ENCODE measurements at places on chromosomes 12 and 14.

DNA sequence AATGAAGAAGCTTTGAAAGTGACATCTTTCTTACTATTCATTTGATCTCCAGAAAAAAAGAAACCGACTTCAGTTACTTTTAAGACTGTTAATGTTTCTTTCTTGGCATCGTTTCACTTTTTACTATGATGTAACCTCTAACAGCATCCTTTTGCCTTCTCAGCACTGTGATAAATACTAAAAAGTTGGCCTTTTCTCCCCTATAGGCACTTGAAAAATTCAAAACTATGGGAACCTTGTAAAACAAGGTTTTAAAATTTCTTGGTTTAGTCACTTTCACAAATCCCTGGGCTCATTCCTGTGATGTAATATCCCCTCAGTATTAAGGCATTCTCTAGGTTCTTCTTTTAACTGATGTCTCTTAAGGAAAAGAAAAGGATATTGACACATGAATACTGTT is 281.8 kb downstream of the EGLN3 start:
- DNase-seq, result no peak

DNA sequence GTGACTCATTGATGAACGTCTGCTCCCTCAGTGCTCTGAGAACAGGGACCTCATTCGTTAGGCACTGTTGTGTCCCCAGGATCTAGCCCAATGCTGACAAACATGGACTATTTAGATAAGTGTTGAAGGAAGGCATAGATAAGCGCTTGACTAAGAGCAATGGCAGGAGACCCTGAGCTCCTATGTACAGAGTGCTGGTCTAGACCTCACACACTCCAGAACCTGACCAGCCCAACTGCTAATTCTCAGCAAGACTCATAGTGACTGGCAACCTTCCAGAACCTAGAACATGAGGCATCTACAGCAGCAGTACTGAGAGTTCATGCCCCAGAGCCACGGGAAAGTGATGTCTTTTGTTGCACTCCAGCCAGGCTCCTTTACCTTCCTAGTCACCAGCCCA is 69.2 kb downstream of the CRACR2A start:
- no peak for DNase-seq

DNA sequence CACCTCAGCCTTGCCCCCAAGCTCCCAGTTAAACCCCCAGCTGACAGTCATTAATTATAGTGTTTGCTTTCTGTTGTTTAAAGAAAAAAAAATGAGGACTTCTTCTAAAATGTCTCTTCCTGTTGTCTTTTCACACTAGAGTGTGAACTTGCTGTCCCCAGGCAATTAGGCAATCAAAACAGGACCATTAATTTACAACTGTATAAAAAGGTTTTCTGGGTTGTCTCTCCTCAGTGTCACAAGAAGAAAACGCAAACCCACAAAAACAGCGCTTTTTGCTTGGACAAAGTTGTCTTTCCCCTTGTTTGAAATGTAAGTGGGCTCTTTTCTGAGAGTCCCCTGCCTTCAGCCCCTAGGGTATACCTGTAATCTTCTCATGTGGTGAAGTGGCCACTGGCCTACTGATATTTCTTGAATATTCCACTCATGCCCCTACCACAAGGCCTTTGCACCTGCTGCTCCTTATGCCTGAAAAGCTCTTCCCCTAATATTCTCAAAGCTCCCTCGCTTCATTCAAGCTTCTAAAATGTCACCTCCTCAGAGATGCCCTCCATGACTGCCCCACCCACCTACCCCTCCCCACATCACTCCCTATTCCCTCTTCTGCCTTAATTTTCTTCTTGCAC is 158.9 kb upstream of the PWP1 start:
- DNase-seq, result no peak

- no peak for DNase-seq
Observed at GRCh38 chr12:103827911-103828391, 13.1 kb downstream of the NT5DC3 start.

GRCh38 chr14:100900837-100901390 is 2.6 kb downstream of the RTL1 start:
- DNase-seq, result no peak

- no peak for DNase-seq
Observed at GRCh38 chr12:45076417-45077026, 25.6 kb upstream of the DBX2 start.

GRCh38 chr12:65665817-65666216 is 158.5 kb upstream of the HMGA2 start:
- DNase-seq, result no peak

DNA sequence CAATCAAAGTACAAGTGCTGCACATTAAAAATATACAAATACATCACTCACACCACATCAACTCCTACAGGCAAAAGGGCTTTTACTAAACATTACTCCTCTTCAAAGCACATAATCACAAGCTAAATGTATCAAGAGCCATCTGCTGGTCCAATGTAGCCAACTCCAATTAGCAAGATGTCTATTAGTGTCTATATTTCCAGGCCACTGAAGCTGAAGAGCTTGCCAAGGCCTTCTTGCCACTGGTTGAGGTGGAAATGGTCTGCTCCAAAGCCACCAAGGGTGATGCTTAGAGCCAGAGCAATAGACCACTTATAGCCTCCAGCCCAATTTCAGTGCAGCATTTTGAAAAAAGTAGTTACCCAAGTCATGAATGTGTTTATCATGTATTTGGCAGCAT is 54.4 kb downstream of the RASSF9 start:
- DNase-seq, result no peak

GRCh38 chr14:95475540-95476240 is 40.8 kb downstream of the SYNE3 start:
- no peak for DNase-seq

DNA sequence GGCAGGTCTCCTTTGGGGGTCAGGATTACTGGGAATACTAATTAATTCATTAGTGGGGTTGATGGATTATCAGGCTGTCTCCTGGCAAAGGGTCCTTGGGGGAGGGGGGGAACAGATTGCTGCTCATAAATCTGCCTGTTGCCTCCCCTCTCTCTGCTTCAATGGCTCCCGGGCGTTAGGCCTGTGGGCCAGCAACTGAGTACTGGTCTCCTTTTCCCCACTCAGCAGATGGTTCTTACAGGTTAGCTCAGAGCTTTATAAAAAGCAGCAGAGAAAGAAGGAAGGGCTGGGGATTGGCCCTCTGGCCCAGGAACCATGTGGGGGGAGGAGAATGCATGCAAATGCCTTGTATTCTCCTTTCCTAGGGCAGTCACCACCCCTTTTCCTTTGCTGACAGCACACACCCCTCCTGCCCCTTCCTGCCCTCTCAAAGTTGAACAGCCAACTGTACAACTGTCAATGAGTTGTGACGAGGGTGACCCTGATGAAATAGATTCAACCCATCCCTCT is 2.3 kb upstream of the NEUROD4 start:
- DNase-seq, result no peak

DNA sequence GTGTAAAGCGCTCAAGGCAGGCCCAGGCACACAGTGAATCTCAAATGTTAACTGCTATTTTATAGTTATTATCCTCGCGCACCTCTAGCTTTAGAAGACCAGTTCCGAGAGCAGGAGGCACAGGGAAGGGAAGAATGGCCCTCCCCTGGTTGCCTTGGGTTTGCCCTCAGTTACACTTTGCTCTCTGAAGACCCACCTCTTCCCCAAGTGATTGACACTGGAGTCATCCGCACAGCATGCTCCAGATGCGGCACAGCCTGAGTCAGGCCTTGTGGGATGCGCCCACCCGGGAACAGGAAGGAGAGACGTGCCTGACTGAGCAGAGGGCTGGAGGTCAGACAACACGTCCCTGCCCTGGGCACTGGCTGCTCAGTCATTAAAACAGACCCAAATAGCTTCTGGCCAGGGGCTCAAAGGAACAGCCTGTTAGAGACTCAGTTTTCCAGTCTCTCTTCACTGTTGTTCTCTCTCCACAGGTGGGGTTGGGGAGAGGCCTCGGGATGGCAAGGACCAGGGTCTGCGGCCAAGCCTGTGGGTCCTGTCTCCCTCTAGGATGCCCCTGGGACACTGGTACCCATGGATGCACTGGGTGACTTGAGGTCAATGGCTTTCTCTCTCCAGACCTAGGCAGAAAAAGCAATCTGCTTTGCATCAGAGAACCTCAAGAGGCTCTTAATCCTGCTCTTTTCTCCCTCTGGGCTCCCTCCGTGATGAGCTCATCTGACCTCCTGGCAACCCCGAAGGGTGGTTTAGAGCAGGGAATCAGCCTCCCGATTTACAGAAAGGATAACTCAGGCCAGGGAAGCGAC is 13.6 kb upstream of the MLXIP start:
- no peak for DNase-seq

- no peak for DNase-seq
Observed at GRCh38 chr14:72808564-72808963, 85.3 kb downstream of the DPF3 start.

DNA sequence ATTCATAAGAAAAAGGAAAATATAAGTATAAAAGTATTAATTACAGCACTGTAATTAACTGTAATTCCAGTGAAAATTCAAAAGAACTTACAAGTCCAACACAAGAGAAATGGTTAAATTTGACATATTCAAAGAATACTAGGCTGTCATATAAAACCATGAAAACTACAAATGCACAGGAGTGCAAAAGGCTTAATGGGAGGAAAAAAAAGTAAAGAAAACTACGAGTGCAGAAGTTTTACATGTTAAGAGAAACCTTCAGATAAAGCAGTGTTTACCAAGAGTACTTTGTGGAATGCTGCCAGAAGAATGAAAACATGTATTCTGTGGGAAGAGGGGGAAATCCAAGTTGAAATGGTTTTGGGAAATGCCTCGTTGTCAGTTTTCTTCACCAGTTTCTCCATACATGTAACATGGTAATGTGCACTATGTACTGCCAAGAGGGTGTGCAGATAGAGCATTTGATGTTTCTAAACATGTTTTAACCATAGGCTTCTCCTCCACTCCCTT is 9.1 kb downstream of the HEATR5A start:
- DNase-seq, result no peak

DNA sequence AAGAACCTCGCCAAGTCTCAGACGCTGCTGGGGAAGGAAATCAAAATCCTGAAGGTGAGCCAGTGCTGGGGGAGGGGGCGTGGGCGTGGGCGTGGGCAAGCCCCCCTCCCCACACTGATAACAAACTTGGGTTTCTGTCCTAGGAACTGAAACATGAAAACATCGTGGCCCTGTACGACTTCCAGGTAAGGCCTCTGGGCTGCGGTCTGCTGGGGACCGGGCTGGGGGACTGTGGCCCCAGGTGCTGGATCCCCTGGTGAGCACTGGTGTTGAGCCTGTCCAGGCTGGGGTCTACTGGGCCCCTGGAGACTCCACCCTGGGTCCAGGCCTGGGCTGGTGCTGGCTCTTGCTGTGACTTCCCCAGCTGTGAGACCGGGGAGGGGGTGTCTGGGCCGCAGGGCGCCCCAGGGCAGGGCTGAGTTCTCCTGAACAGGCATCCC is 1.2 kb downstream of the ULK1 start:
- DNase-seq, result no peak

GRCh38 chr12:42557586-42558172 is 31.9 kb downstream of the PRICKLE1 start:
- no peak for DNase-seq

GRCh38 chr14:104521816-104522745 is 57.5 kb upstream of the C14orf180 start:
- DNase-seq, result no peak

- DNase-seq, result no peak
Observed at GRCh38 chr14:32366256-32366879, 37.3 kb downstream of the AKAP6 start.

- no peak for DNase-seq
Observed at GRCh38 chr12:1688086-1688710, 2.7 kb upstream of the ADIPOR2 start.

DNA sequence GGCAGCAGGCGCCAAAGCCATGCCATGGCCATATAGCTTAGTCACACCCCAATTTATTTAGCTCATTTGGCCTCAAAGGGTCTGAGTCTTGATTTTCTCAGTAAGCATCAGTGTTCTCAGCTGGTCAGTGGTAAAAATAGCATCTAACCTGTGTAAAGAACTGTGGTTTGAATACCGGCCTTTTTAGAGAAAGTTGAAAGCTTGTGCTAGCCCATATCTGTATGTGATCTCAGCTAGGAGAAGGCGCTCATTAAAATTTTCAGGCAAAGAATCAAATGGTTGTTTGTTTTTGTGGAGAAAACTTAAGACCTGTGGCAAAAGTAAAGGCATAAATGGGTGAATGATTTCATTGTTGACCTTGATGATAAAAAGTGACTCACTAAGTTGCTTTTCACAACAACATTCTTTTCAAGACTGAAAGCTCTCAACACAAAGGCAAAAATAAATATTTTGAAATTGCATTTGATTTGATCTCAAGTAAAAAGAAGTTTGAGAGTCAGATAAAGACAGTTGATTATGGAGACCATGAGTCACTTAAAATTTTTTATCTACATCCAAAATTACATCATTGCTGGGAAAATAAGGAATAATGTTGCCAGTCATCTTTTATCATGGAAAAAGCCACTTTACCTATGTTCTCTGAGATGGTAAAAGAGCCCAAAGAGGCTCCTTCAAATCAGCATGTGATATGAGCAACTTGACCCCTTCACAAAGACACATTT is 128.5 kb upstream of the RGS6 start:
- DNase-seq, result no peak

DNA sequence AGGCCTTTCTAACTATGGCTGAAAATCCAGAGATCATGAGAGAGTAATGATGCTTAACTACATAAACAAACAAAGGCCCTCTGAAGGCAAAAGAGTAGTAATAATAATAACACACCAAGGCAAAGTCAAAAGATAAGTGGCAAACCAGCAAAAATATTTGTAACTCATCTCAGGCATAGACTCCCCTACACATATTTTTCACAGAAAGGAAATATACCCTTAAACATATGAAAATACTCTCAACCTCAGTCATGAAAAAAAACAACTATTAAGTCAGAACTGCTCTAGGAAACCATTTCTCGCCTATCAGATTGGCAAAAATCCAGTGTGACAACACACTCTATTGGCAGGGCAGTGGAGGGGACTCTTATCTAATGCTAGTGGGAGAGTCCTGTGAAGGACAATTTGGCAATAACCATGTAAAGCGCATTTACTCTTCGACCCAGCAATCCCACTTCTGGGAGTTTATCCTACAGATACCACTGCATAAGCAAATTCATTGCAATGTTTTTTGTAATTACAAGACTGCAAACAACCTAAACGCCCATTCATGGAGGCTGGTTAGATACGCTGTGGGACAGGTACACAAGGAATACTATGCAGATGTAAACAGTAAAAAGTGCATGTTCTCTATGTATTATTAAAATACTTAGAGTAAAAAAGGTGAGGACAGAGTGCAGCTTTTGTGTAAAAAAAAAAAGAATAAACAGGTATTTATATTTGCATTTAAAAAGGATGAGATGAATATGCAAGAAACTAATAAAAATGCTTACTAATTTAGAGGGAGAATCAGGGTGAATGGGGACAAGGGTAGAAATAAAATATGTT is 26.0 kb upstream of the IL22 start:
- no peak for DNase-seq
